ENCODE measurements at places on chromosomes 7 and 10. TPM values are rescaled to one million over a fixed set of nuclear protein-coding genes. Genes with fewer than 3 reads are reported as not detected.

FXYD4 gene
- total RNA-seq: not detected

TFPI2 gene
- 4.3 TPM for total RNA-seq

- peak; percentile 23 for DNase-seq
- no peaks in the 10 kb centered on the region for H3K36me3 ChIP-seq
- no peak overlapping the region for H3K27ac ChIP-seq
- H3K27me3 ChIP-seq: peaks cover 8% of the 10 kb centered on the region
- no peak overlapping the region for H3K4me3 ChIP-seq
- no peaks in the 10 kb centered on the region for H3K4me1 ChIP-seq
These were observed 740.5 kb upstream of the POM121L12 start for GRCh38 chr7:52294942-52295341.

- no peak for DNase-seq
- H3K27me3 ChIP-seq: no peaks in the 10 kb centered on the region
- no peak overlapping the region for H3K4me3 ChIP-seq
- no peak overlapping the region for H3K27ac ChIP-seq
- H3K36me3 ChIP-seq: no peaks in the 10 kb centered on the region
These were observed 829.0 kb downstream of the TNS3 start for GRCh38 chr7:46752881-46753366.

GRCh38 chr7:102916426-102916825, 3.6 kb downstream of the LRRC17 start:
- H3K27ac ChIP-seq: peak overlapping the region; percentile 88
- H3K4me3 ChIP-seq: peak overlapping the region; percentile 7
- H3K36me3 ChIP-seq: no peaks in the 10 kb centered on the region
- DNase-seq: peak; percentile 97

DNA sequence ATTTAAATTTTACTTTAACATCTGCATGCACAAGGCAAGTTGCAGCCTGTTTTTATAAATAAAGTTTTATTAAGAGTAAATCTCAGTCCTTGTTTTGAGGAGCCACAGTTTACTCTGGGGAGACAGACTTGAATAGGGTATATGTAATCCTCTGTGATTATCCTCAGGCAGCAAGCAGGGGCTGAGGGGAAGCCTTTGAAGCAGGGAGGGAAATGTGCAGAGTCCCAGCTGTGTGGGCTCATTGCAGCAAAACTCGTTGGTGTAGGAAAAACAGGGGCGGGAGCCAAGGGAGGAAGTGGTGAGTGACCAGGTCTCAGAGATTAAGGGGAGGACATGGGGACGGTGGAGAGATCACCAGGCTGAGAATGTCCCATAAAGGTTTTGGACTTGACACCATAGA, 34.3 kb upstream of the SMC3 start:
- no peak overlapping the region for H3K27ac ChIP-seq
- no peaks in the 10 kb centered on the region for H3K36me3 ChIP-seq
- peak; percentile 84 for DNase-seq
- peaks cover 33% of the 10 kb centered on the region for H3K4me1 ChIP-seq
- H3K27me3 ChIP-seq: no peaks in the 10 kb centered on the region

- peak overlapping the region; percentile 58 for H3K4me3 ChIP-seq
- no peaks in the 10 kb centered on the region for H3K4me1 ChIP-seq
- peak; percentile 63 for DNase-seq
- H3K36me3 ChIP-seq: no peaks in the 10 kb centered on the region
- peaks cover 9% of the 10 kb centered on the region for H3K27me3 ChIP-seq
These were observed 256.3 kb downstream of the OTUD1 start for GRCh38 chr10:23694921-23695824.

- no peaks in the 10 kb centered on the region for H3K36me3 ChIP-seq
- DNase-seq: no peak
- H3K27ac ChIP-seq: no peak overlapping the region
These were observed 109.1 kb downstream of the DNAJB6 start for GRCh38 chr7:157445956-157446295.

Data from SJCRH30 (cell line).